Activated CD4-positive, alpha-beta memory T cell treated with anti-CD3 and anti-CD28 coated beads, Interleukin-2, amount 10 ng/mL, durations not matched to agents 7 days and 5 days (primary cell): ENCODE measurements at places on chromosomes 11 and 22. TPM values are rescaled to one million over a fixed set of nuclear protein-coding genes. Genes with fewer than 3 reads are reported as not detected.

Gene GRK3
- 25.5 TPM for total RNA-seq

DNA sequence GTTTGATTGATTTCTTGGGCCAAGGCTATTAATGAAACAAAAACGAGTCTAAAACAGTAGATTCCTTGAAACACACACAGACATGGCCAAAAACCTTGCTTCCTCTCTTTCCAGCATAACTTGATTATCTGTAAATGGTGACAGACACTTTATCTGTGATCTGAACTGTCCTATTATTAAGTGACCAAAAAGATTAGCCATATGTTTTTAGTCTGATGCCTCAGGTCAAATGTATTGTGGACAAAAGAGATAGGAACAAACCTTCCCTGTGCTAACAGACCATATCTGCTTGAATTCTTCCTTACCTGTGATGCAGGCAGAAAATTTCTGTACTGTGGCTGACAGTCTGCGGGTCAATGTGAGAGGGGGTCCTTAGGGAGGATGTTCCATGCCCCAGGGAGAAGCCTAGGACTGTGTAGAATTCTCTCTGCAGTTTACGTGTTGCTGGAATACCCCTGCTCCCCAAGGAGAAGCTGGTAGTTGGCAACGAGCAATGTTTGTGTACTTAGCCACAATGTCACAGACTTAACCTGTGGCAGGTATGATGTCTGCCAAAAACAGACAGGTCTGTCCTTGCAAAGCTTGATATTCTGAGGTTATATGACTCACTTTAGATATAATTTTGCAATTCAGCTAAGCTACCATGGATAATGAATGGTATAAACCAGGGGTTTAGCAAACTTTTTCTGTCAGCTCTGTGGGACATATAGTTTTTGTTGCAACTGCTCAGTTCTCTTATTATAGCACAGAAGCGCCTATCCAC lies 31.2 kb downstream of the C11orf71 start:
- H3K36me3 ChIP-seq = no peaks in the 10 kb centered on the region
- DNase-seq = no peak
- H3K4me1 ChIP-seq = no peaks in the 10 kb centered on the region
- peaks cover 19% of the 10 kb centered on the region for H3K27me3 ChIP-seq
- H3K27ac ChIP-seq = no peak overlapping the region
- H3K4me3 ChIP-seq = no peak overlapping the region

DNA sequence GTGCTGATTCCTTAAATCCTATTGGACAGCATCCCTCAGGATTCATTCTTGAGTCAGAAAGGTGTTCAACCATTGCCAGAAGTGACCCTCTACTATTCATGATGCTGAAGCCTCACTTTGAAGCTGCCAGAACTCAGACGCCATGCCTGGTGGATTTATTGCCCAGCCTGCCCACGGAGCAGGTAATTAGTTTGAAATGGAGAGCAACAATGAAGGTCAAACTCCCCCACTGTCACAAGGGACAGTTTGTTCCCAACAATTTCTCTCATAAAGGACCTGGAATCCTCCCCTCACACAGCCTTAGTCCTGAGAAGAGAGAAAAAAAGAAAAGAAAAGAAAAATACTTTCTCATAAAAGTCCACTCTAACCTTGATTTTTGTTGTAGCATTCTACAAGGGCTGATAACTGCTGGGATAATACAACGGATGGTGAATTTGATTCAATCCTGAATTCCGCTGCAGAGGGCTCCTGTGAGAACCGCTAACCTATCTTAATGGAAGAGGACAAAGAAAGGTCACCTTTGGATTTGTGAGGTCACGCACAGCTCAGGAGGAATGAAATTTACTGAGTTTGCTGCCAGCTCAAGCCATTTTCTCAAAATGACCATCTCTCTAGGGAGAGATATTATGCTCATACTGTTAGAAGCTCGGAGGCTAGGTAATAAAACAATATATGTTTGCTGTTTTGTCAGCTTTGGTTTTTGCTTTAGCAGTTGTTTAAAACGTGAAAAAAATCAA lies 161.6 kb upstream of the SYN3 start:
- H3K27me3 ChIP-seq = no peaks in the 10 kb centered on the region
- H3K4me1 ChIP-seq = no peaks in the 10 kb centered on the region
- H3K27ac ChIP-seq = no peak overlapping the region
- DNase-seq = no peak
- H3K4me3 ChIP-seq = no peak overlapping the region
- no peaks in the 10 kb centered on the region for H3K36me3 ChIP-seq

DNA sequence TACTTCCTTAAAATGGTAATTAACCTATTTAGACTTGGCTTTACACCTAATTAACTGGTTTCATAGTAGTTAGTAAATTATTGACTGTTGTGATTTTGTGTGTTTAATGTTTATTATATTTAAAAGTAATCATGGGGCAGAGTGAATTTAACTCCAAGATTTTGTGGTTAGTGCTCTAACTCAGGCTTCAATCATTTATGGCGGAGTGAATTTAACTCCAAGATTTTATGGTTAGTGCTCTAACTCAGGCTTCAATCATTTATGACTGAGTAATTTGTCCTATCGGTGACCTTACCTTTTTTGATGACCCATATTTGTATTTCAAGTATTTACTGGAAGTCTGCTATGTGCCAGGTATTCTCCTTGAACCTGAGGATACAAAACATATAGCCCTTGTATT lies 7.2 kb downstream of the PRRG4 start:
- no peak for DNase-seq
- no peaks in the 10 kb centered on the region for H3K4me1 ChIP-seq
- H3K27ac ChIP-seq = no peak overlapping the region
- peaks cover 10% of the 10 kb centered on the region for H3K27me3 ChIP-seq
- no peaks in the 10 kb centered on the region for H3K36me3 ChIP-seq

DNA sequence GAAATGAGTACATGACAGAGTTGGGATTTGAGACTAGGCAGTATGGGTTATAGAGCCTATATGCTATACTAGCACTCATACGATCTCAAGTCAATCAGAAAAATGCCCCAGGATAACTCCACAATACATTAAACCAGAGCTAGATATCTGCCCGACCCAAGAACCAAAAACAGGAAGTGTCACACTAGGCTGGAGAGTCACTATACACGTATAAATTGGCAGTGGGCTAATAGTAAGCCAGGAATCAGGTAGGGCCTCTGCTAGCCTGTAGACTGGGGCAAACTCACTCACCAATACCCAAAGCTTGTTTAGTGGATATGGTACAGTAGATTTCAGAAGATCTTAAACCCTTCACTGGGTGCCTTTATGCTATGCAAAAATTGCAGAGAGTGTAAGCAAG lies 16.2 kb upstream of the EIF4G2 start:
- no peak overlapping the region for H3K27ac ChIP-seq
- no peaks in the 10 kb centered on the region for H3K27me3 ChIP-seq
- peaks cover 2% of the 10 kb centered on the region for H3K4me1 ChIP-seq
- peaks cover 5% of the 10 kb centered on the region for H3K36me3 ChIP-seq
- no peak for DNase-seq

Gene ANGPTL5
- not detected for total RNA-seq

- no peak for DNase-seq
- no peaks in the 10 kb centered on the region for H3K36me3 ChIP-seq
- H3K4me3 ChIP-seq = no peak overlapping the region
- H3K27me3 ChIP-seq = peaks cover 5% of the 10 kb centered on the region
Observed at GRCh38 chr11:1830322-1831223, 4.2 kb upstream of the SYT8 start.

DNA sequence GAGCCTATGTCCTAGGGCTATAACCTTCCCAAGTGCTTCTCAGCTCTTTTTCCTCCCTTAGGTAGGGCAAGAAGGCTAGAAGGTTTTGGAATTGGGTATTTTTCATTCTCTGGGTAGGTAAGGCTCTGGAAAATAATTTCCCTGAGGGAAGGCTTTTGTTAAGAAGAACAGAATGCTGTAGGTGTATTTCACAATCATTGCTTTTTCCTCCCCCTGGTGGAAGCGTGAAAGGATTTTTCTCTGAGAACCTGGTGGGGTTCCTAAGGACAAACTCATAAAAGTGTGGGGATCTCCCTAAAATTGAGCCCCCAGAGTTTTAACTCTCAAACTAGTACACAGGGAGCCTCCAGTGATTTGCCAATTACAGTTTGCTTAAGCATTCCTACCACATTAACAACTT lies 41.1 kb upstream of the NARS2 start:
- H3K36me3 ChIP-seq = no peaks in the 10 kb centered on the region
- H3K27ac ChIP-seq = no peak overlapping the region
- H3K27me3 ChIP-seq = peaks cover 8% of the 10 kb centered on the region
- H3K4me1 ChIP-seq = no peaks in the 10 kb centered on the region
- DNase-seq = no peak

DNA sequence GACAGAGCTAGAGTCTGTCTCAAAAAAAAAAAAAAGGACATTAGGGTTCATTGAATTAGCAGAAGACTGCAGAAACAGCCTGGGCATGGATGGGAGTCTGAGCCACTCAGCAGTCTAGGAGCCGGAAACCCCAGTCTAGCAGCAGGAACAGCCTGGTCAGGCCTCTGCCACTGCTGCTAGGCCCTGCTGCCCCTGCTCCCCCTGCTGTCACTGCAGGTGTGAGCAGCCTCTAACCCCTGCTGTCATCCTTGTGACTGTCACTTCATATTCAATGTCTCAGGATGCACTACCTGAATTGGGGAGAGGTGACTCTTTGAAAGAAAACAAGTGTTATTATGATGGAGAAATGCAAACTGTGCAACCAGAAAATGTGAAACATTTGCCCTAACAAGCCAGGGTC lies 7.0 kb upstream of the DDX17 start:
- peak; percentile 44 for DNase-seq
- H3K4me3 ChIP-seq = no peak overlapping the region
- H3K4me1 ChIP-seq = peaks cover 6% of the 10 kb centered on the region
- no peaks in the 10 kb centered on the region for H3K27me3 ChIP-seq
- no peak overlapping the region for H3K27ac ChIP-seq

Gene RASGRP2
- total RNA-seq = 183 TPM

DNA sequence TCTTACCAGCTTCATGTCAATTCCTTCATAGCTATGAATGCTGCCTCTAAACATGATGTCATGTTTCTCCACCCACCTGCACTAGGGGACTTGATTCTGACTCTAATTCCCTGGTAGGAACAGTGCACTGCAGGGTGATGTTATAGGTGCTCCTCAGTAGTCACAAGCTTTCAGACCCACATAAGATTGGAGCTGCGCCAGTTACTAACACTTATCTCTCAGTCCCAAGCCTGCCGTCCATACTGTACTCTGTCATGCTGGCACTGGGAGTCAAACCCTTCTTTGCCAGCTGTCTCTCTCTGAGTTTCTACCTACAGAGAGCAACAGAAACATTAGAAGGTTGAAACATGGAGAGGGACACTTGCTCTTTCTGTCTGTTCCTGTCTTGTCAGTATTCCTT lies 5.5 kb downstream of the OR56A1 start:
- no peaks in the 10 kb centered on the region for H3K4me1 ChIP-seq

Gene APOBEC3F
- total RNA-seq = 36.4 TPM

- no peak for DNase-seq
- H3K27me3 ChIP-seq = peaks cover 26% of the 10 kb centered on the region
- no peaks in the 10 kb centered on the region for H3K4me1 ChIP-seq
- H3K4me3 ChIP-seq = no peak overlapping the region
- no peak overlapping the region for H3K27ac ChIP-seq
- no peaks in the 10 kb centered on the region for H3K36me3 ChIP-seq
Observed at GRCh38 chr11:13480198-13480597, 15.6 kb downstream of the PTH start.
